RWPE2 (cell line): ENCODE measurements at places on chromosomes 2 and 18.

- no peaks in the 10 kb centered on the region for H3K36me3 ChIP-seq
- no peak overlapping the region for H3K27ac ChIP-seq
- H3K4me3 ChIP-seq: no peak overlapping the region
- peaks cover 11% of the 10 kb centered on the region for H3K27me3 ChIP-seq
- DNase-seq: no peak
- H3K4me1 ChIP-seq: no peaks in the 10 kb centered on the region
Observed at GRCh38 chr2:126910637-126911036, 11.9 kb downstream of the TEX51 start.

- H3K4me1 ChIP-seq: no peaks in the 10 kb centered on the region
- no peak overlapping the region for H3K4me3 ChIP-seq
- no peaks in the 10 kb centered on the region for H3K36me3 ChIP-seq
- no peak for DNase-seq
- H3K27me3 ChIP-seq: no peaks in the 10 kb centered on the region
- H3K27ac ChIP-seq: no peak overlapping the region
Observed at GRCh38 chr18:6781142-6781714, 51.7 kb downstream of the ARHGAP28 start.

DNA sequence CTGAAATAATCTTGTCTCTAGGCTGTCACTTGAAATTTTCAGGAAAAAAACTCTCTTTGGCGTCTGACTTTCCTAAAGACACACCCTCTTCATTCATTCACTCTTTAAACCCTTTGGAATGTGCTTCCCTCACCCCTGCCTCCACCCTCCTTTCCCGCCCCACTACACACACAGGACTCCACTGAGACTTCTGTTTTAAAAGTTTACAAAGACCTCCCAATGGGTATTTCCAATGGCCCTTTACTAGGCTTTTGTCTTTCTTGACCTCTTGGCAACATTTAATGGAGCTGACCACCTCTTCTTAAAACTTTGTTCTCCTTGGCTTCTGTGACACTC lies 96.1 kb downstream of the RBMS1 start:
- H3K4me1 ChIP-seq: peaks cover 77% of the 10 kb centered on the region
- H3K27ac ChIP-seq: peak overlapping the region; percentile 89
- no peak for DNase-seq
- H3K4me3 ChIP-seq: no peak overlapping the region
- peaks cover 9% of the 10 kb centered on the region; the same call in 1 of the 2 replicates for H3K36me3 ChIP-seq

DNA sequence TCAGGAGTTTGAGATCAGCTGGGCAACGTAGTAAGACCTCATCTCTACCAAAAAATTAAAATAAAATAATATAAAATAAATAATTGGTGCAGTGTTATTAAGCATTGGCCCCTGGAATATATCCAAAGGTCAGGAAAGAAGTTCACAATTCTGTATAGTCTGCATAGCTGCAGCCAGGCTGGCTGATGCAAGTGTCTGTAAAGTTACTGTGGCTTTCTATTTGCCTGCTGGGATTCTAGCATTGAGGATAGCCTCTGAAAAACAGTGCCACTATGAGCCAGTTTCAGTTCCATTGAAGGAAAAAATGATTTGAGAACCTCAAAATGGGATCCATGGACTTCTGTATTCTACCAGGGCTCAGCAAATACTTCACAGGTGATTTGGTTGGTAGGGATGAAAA lies 208.6 kb downstream of the PARD3B start:
- H3K4me1 ChIP-seq: no peaks in the 10 kb centered on the region
- DNase-seq: no peak
- H3K27me3 ChIP-seq: no peaks in the 10 kb centered on the region
- H3K27ac ChIP-seq: no peak overlapping the region

GRCh38 chr2:190188289-190188688 lies 125.8 kb upstream of the MSTN start:
- H3K4me1 ChIP-seq: no peaks in the 10 kb centered on the region
- no peak overlapping the region for H3K4me3 ChIP-seq
- H3K27ac ChIP-seq: no peak overlapping the region
- DNase-seq: no peak
- no peaks in the 10 kb centered on the region for H3K27me3 ChIP-seq

DNA sequence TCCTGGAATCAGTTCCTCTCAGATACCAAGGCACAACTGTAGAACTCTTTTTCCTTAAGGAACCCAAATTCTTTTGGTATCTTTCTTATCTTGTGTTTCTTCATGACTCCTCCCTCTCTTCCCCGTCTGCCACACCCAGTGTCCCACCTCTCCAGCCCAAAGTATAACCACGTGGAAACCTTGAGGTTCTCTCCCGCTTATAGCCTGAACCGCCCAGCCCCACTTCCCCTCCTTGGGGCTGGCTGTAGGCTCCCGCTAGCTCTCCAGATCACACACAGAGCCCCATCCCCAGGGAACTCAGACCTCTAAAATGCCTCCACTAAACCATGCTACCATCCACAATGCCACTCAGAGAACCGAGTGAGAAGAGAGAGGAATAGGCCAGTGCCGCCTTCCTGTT lies 87.5 kb downstream of the MAPRE2 start:
- no peaks in the 10 kb centered on the region for H3K4me1 ChIP-seq
- H3K27ac ChIP-seq: no peak overlapping the region
- no peak overlapping the region for H3K4me3 ChIP-seq
- H3K27me3 ChIP-seq: no peaks in the 10 kb centered on the region
- no peaks in the 10 kb centered on the region for H3K36me3 ChIP-seq

GRCh38 chr2:191800874-191801273 lies 46.0 kb downstream of the CAVIN2 start:
- no peak overlapping the region for H3K27ac ChIP-seq
- H3K27me3 ChIP-seq: no peaks in the 10 kb centered on the region
- H3K4me1 ChIP-seq: no peaks in the 10 kb centered on the region
- no peak overlapping the region for H3K4me3 ChIP-seq
